ENCODE measurements at places on chromosomes 5 and 9. TPM values are rescaled to one million over a fixed set of nuclear protein-coding genes. Genes with fewer than 3 reads are reported as not detected.

Gene NMUR2
- polyA plus RNA-seq = not detected

Gene IL33
- 13.8 TPM for polyA plus RNA-seq

Gene RLN2
- 3.2 TPM for polyA plus RNA-seq

Gene PRUNE2
- 9.9 TPM for polyA plus RNA-seq

Gene AK3
- polyA plus RNA-seq = 120 TPM

Gene CTXN3
- not detected for polyA plus RNA-seq

Gene MYOT
- 1.3 TPM for polyA plus RNA-seq

Gene LNPEP
- 15.8 TPM for polyA plus RNA-seq

- no peak for DNase-seq
Measured at GRCh38 chr9:71897577-71897976, 13.4 kb downstream of the ABHD17B start.

DNA sequence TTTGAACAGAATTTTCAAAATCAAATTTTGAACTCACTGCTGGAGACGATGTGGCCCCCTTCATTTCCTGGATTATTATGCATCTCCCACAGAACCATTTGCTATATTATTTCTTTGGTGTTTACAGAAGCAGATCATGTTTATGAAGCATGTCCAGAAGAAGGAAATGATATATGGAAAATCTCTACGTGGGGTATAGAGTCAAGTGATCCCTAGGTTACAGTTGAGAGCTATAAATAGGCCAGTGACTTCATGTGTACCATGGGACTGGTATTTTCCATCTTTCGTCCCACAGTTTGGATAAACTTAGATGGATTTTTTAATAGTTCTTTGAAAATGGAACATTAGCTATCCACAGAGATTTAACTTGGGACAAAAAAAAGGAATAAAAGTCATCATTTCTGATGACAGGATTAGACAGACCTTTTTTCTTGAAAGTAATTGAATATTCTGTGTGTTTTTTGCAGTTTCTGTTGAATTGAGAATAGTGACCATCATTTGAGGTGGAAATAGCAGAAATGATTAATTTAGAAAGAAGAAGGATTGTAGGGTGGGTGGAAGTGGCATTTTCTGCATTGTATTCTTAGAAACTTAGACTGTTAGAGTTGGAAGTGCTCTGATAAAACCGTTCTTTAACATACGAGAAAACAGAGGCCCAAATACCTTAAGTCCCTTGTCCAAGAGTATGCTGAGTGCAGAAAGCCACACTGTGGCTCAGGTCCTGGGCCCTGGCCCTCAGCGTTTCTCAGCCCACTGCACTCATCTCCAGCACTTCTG lies 136.4 kb downstream of the PIP5K1B start:
- no peak for DNase-seq

DNA sequence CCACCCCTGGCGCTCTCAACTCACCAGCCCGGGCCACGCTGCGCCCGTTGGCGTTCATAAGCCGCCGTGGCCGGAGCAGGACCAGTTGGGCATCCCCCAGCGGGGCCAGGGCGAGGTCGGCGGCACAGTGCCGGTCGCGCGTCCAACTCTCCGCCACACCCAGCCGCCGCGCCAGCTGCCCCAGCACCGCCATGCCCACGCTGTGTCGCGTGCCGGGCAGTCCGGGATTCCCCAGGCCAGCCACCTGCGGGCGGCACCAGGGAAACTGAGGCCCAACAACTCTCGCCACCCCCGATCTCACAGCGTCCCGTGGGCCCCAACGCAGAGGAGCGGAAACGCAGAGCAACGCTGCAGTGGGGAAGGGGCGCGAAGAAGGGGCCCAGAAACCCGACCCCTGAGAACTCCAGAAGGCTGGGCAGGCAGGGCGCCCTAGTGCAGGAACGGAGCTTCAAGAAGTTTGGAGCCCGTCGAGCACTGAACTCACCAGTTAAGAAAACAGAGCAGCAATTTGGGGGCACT lies 453 bp downstream of the PTRH1 start:
- no peak for DNase-seq

DNA sequence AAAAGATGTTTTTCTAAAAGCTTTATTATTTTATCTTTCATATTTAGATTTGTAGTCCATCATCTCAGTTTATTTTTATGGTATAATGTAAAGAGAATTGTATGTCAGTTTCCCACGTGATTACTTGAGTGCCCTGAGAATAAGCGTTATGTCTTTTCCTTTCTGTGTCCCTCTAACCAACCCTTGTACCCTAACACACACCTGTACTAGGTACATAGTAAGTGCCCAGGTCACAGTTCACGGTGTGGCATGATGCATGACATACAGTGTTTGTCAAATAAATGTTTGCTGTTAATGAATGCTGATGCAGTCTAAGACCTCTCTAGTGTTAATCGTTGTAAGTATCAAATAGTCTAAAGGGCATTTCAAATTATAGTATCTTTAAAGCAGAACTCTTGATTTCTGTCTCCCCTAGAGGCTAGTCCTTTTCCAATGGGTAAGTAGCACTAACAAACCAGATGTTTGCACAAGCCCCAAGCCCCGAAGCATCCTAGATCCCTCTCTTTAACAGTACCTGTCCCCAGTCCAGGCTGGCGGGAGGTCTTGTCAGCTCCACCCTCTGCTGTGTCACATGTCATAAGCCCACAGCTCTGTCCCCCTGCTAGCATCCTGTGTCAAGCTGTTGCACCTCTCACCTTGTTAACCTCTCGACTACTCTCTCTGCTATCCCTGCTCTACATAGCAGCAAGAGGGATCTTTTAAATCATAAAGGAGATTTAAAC lies 23.7 kb downstream of the NUP214 start:
- DNase-seq = no peak

DNA sequence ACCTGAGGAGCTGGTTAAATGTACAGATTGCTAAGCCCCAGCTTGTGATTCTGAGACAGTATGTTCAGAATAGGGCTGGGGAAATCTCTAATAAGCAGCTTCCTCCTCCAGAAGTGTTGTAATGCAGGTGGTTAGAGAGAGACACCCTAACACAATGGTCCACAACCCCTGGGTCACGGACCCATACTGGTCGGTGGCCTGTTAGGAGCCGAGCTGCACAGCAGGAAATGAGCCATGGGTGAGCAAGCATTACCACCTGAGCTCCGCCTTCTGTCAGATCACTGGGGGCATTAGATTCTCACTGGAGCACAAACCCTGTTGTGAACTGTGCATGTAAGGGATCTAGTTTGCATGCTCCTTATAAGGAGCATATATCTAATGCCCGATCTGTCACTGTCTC lies 61.8 kb downstream of the SLC36A1 start:
- no peak for DNase-seq

GRCh38 chr5:113474100-113474728 lies 14.0 kb downstream of the MCC start:
- DNase-seq = no peak

GRCh38 chr5:102324714-102325113 lies 28.6 kb upstream of the SLCO4C1 start:
- no peak for DNase-seq

DNA sequence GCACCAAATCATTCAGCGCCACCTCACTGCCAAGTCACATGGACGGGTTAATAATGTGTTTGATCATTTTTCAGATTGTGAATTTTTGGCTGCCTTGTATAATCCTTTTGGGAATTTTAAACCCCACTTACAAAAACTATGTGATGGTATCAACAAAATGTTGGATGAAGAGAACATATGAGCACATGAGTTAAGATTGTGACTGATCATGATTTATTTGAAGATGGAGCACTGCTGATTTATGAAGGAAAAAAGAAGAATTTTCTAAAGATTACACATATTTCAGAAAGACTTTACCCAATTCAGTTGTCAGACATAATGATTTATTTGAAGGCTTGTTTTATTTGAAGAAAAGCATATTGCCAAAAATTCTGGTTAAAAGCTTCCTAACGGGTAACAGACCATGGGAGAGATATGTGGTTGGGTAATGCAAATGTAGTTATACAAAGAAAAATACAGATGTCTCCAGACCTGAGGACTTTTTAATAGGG lies 37.4 kb downstream of the TNFAIP8 start:
- no peak for DNase-seq

DNA sequence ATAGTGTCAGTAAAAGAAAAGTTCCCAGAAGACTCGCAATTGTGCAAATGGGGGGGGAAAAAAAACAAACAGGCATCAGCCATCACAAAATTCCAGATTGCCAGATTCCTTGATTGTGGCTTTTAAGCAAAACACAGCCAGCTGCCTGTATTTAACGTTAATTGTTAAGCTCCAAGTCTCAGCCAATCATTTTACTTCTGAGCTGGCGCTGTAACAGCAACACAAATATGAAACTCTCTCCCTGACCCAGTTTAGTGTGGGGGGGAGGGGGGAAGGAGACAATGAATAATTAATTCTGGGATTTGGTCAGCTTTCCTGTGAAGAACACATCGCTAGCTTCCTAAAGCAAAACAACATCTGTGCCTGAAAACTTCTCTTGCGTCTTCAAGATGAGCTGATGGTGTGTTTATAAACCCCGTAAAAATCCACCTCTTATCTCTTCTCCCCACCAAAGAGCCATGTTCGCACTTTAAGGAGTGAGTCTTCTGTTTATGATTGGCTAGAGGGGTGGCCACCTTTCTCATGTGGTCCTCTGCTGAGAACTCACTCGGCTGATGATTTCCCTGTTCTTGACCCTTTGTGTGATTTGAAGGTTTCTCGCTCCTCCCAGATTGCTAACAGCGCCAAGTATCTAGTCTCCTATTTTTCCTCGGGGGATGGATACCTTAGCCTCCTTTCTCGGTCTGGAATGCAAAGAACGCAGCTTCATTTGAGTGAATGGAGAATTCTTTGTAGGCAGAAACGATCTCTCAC lies 160.2 kb upstream of the DAPK1 start:
- DNase-seq = no peak

DNA sequence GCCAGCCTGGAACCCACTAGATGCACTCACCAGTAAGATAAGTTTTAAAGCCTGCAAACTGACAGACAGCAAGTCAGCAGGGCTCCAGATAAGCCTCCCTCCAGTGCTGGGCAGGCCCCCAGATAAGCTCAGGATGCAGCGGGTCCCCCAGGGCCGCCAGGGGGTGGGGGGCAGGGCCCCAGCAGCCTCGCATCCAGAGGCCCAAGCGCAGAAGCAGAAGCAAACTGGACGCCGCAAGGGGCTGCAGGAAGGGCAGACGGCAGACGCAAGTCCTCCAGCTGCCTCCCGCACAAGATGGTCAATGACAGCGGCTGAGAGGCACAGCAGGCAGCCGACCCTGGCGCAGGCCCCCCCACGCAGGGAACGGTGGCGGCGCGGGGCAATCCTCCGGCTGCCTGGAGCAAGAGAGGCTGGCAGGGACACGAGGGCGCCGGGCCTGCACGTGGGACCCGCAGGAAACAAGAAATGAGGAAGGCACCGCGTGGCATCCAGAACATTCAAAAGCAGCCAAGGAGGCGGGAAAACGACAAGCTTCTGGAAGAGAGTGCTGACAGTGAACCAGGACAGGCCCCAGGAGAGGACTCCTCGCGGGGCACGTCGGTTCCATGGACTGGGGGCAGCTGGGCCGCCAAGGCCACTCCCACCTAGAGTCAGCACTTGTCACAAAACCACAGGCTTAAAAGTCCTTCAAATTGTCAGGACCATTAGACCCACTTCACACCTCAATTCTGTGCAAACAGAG lies 49.8 kb downstream of the ROR2 start:
- DNase-seq = no peak

- no peak for DNase-seq
Measured at GRCh38 chr9:78601957-78602565, 305.1 kb downstream of the PSAT1 start.

DNA sequence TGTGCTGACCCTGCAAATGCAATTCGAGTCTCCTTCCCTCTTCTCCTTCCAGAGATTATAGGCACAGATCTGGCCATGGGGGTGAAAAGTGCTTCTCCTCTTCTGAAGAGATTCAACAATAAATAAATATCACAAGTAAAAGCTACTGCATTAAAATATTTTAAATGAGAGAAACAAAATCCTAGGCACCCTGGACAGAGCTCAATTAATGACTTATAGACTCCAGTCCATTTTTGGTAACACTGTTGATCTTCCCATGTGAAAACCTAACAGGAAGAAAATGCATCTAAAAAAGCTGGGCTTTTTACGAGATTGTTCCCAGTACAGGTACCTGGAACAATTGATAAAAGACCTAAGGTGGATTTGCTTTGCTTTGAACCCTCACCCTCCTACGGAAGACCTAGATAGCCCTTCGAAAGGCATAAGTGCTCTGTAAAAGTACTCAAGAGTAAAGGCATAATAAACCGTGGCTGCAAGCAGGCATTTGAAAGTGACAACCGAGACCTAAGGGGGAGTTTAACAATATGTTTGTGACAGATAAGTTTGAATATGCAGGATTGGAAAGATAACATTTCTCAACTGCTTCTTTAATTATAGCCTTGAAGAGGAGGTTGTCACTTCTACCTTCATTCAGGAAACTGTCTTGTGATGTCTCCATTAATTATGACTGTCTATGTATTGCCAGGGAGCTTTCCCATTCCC lies 29.4 kb upstream of the MED10 start:
- no peak for DNase-seq

- DNase-seq = no peak
Measured at GRCh38 chr5:133924221-133924920, 44.1 kb downstream of the C5orf15 start.

- no peak for DNase-seq
Measured at GRCh38 chr9:137972355-137972987, 94.9 kb downstream of the CACNA1B start.

DNA sequence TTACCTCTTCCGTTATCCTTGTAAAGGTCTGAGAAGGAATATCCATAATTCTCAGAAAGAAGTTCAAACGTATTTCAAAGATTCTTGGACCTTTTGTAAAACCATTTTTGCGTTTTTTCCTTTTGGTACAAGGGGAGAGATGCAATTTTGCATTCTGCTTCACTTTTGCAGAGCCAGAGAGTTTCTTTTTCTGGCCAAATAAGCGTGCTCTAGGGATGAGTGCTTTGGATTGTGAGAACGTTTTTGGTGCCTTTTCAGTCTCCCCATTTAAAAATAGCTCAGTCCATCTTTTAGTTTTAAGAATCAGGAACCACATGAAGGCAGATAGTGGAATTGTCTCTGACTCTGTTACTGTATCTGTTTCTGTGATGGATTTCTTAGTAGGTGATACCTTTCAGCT lies 1.5 kb downstream of the ARHGAP26 start:
- no peak for DNase-seq

- no peak for DNase-seq
Measured at GRCh38 chr5:159645179-159645846, 271.0 kb upstream of the ADRA1B start.

GRCh38 chr5:156963125-156963524 lies at the start of gene TIMD4:
TSS of gene TIMD4 (minus strand) at chr5:156963226. CDS start at chr5:156963198, 28 bp downstream.
- DNase-seq = no peak

GRCh38 chr5:18091142-18091541 lies 456.9 kb downstream of the TAF11L14 start:
- no peak for DNase-seq

- no peak for DNase-seq
Measured at GRCh38 chr5:74471875-74472274, 168.7 kb downstream of the ENC1 start.
